ENCODE measurements at places on chromosomes 5 and 9.

DNA sequence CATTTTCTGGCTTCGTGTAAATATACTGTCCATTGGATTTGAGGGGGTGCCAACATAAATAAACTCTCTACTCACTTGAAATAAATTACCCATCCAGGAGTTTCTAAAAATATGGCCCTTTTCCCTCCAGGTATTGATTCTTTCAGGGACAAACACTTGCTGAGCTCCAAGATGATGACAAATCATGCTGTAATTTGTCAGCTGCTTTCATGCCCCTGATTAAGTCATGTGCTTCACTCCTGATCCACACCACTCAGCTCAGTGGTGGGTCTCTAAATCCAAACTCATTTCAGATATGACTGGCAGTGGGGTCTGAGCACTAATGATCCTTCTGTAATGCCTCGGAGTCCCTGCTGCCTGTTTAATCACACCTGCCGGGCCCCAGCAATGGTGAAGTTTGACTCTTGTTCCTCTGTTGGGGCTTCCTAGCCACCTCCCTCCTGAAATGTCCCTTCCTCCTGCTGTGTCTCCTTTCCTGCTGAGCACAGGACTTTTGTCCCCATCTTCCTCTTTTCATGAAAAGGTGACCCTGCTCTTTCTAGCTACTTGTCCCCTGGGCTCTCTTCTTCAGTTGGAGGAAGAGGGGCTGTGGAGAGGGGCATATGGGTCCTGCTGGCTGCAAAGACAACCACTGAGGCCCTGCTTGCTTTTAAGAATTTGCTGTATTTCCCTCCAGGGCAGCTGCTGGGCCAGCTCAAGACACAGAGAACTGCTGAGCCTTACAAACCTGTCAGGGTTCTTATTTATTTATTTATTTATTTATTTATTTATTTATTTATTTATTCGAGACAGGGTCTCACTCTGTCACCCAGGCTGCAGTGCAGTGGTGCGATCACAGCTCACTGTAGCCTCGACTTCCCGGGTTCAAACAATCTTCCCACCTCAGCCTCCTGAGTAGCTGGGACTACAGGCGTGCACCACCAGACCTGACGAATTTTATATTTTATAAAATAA, 200.0 kb downstream of the ATP10B start:
- DNase-seq = no peak

GRCh38 chr5:57492632-57493031, 10.0 kb upstream of the ACTBL2 start:
- DNase-seq = no peak

GRCh38 chr9:108300306-108301287, 555.2 kb downstream of the ACTL7B start:
- DNase-seq = no peak

- DNase-seq = no peak
These were observed 4.3 kb downstream of the ZBTB34 start for GRCh38 chr9:126864771-126865170.

Data from cerebellum (tissue), 4 donors.